Retinal pigment epithelial cell (primary cell): ENCODE measurements at places on chromosomes 5 and 9.

DNA sequence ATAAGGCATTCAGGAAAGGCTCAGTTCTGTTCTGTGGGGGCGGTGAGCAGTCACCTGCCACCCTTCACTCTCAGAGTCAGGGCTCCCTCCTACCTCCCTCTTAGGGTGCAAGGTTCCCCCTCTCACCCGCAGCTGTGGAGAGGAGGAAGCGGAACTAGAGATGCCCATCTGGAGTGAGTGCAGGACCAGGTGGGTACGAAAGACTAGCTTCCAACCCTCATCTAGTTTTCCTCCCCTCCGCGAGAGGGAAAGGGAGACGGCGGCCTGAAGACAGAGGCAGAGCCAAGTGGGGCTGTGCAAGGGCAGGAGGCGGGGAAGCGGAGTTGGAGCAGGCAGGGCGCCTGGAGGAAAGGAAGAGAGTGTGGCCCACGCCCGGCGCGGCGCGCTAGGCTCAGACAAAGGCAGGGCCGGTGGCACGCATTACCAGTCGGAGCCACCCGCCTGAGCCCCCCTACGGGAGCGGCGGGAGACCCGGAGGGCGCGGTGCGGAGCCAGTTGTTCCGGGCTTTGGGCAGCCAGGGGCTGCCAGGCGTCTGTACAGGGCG lies 7.3 kb downstream of the PRR7 start:
- DNase-seq = no peak

- DNase-seq = no peak
These were observed 85.3 kb upstream of the CTSV start for GRCh38 chr9:97124256-97124655.

GRCh38 chr5:179805529-179806249 lies 977 bp downstream of the MGAT4B start:
- DNase-seq = no peak

DNA sequence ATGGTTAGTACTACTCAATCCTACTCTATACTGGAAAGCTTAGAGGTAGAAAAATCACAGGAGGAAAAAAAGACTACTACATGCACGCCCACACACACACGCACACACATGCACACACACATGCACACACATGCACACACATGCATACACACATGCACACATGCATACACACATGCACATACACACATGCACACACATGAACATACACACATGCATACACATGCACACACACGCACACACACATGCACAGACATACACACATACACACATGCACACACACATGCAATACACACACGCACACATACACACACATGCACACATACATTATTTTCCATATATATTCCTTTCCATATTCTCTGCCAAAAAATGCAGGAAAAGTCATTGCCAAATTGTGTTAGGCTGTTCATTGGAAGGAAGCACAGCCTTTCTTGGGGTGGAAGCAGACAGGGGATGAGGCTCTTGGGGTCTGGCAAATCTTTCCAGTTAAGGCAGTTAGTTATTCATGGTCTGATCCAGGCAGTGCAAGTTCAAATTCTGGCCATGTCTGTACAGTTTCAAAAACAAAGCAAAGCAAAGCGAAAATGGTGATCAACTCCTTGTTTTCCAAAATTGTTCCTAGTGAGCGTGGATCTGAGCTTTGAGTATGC lies 187.9 kb upstream of the EGFLAM start:
- no peak for DNase-seq

DNA sequence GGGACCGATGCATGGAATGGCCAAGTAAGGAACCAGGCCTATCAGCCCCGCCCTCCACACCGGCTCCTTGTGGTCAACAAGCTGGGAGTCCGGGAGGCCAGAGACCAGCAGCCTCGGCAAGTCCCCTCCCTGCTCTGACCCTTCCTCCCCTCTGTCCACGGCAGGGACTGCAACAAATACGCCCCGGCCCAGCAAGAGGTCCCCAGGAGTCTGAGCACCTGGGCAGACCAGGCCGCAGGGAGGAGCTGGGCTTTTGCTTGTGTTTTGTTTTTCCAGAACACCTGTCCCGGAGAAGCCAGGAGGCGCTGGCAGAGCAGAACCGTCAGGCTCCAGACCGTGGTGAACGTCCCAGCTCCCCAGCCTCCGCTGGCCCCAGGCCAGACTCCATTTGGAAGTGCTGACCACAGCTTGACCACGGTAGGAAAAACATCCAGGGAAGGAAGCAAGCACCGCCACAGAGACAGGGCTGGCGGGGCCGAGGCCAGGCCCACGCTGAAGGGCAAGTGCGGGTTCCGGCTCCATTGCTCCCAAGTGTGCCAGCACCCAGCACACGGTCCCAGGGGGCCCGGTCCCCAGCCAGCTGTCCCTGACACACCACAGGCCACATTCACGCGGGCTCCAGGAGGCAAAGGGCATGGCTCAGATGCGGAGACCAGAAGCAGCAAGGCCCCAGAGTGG lies 56.7 kb downstream of the VAV2 start:
- DNase-seq = no peak

GRCh38 chr5:150674341-150674821 lies 13.3 kb downstream of the MYOZ3 start:
- DNase-seq = no peak

- no peak for DNase-seq
These were observed 21.8 kb upstream of the ADAMTS19 start for GRCh38 chr5:129438322-129438721.
